HFFc6 (cell line): ENCODE measurements at places on chromosomes 5 and 9.
A peak's percentile ranks its signal among the peaks of the same experiment; 100 is the strongest.

GRCh38 chr9:109349421-109349846, 28.6 kb upstream of the EPB41L4B start:
- DNase-seq = peak; percentile 91

- DNase-seq = no peak
Measured at GRCh38 chr9:73640971-73641370, 489.3 kb downstream of the ANXA1 start.

DNA sequence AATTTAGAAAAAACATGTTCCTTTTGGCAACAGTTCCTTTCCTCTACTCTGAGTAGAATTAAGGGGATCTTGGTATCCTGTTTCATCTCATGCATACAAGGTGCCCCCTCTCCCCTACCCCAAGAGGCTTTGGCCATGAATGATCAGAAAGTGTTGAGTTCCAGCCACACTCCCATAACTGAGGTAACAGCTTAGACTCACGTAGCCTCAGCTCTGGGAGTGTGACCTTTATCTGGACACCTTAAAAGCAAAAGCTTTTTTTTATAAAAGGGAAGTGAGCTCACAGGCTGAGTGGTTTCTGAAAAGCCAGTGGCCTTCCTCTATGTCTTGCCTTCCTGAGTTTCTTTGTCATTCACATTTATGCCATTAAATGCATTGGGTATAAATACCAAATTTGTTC, 900 bp upstream of the HAVCR2 start:
- no peak for DNase-seq

GRCh38 chr9:16105168-16106020, 552.6 kb downstream of the CCDC171 start:
- DNase-seq = no peak

DNA sequence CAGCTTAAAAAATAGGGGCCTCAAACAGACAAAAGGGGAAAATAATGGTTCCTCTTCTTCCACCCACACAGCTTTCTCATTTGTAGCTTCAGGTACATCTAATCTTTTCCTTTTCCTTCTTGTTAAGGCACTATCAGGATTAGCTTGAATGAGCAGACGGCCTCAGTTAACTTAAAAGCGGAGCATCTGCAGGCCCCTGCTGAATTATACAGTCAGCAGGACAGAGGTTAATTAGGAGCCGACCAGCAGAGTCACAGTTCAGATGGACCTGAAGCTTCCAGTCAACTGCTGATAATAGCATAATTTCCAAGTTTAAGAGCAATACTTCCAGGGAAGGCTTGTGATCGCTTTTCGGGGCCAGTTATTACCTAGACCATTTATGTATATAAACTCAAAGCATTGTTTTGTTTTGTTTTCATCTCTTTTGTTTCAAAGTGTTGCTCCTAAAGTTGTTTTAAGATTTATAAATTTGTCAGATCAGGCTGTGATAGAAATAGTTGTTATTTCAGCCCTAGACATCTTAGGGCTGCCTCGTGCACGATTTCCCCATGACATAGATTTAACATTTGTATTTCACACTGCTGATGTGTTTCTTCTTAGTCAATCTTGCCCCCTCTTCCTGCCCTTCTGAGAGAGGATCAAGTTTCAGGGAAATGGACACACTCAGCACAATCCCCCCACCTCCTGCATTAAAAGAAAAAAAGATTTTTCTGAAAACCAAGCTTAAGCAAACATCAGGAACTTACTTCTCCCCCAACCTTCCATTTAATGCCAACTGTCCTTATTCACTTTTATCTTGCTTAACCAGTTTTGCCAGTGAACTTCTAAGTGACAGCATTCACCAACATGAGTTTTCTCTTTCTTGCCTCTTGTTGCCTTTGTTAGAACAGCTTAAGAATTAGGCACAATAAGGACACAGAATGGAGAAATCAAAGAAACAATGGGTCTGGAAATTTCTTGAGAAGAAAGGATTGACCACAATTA, 449.8 kb downstream of the ARHGEF28 start:
- no peak for DNase-seq

GRCh38 chr5:65102371-65102975, 333.7 kb downstream of the CWC27 start:
- no peak for DNase-seq

DNA sequence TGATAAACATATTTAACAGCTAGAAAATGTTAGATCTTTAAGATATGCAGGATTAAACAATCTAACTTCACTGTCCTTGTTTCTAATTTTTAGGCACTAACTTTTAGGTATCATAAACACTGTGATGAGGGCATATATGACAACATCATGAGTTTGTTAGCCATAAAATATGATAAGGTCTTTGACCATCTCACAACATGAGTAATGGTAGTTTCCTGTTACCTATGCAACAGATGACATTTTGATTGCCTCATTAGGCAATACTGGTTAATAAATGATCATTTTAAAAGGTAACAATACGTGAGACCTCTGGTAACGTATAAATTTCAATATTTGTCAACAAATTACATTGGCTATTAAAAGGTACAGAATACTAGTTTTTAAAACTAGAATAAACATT, 613.5 kb downstream of the PDE4D start:
- no peak for DNase-seq

DNA sequence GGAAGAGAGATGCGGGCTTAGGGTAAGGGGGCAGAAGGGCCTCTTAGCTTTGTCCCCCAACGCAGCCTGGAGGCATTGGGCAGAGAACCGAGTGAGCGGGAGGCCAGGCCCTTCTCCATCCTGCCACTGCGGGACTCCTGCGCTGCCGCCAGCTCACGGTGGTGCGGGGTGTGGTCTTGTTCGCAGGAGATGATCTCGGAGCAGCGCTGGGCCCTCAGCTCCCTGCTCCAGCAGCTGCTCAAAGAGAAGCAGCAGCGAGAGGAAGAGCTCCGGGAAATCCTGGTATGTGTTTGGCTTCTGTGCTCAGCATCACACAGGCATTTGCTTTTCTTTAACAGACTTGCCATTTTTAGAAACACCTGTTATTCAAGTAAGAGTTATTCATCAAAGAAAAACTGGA, 41.3 kb downstream of the LRSAM1 start:
- no peak for DNase-seq

GRCh38 chr9:20405616-20406015, 216.7 kb downstream of the MLLT3 start:
- DNase-seq = no peak

- DNase-seq = no peak
Measured at GRCh38 chr9:93962017-93962416, 6.9 kb upstream of the BARX1 start.

- peak; percentile 67 for DNase-seq
Measured at GRCh38 chr5:53037141-53037859, 48.1 kb downstream of the ITGA2 start.

DNA sequence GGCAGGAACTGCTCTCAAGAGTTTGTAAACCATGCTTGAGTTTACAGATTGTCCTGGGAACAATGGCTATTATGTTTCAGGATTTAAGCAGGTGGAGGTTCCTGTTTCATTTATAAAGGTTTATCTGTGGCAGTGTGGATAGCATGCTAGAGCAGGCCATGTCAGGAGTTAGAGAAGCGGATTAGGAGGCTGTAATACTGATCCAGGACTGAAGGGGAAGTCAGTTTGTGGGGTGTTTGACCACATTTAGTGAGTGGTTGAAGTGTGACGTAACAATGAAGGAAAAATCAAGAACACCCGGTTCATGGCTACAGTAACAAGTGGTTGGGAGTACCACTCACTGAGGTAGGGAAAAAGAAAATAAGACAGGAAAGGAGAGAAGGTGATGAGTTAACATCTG, 299.0 kb downstream of the TLR4 start:
- DNase-seq = no peak

DNA sequence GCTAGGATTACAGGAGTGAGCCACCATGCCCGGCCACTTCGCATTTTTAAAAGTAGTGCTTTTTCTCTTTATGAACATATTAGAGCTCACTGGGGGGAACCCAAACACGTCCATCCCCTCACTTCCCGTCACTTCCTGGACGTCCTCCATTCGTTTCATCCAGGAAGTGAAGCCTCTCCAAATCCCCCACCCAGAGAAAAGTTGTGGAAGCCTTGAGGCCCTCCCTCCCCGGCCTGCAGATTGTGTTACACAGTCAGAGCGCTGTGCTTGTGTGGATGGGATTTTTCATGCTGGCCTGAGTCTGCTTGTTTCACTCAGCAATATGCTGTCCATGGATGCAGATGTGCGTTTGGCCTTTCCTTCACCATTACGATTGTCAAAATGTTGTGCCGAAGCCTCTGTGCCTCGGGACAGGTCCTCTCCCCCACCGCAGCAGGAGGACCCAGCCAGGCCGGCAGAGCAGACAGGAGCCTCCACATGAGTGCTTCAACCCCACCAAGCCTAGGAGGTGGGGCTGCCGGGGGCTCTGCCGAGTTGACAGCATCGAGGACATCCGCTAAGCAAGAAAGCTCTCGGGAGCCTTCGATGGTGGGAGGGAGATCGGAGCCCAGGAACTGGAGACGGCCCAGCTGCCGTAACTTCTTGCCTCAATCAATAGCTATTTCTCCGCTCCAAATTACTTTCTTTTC, 121.6 kb upstream of the PPP1R26 start:
- no peak for DNase-seq

DNA sequence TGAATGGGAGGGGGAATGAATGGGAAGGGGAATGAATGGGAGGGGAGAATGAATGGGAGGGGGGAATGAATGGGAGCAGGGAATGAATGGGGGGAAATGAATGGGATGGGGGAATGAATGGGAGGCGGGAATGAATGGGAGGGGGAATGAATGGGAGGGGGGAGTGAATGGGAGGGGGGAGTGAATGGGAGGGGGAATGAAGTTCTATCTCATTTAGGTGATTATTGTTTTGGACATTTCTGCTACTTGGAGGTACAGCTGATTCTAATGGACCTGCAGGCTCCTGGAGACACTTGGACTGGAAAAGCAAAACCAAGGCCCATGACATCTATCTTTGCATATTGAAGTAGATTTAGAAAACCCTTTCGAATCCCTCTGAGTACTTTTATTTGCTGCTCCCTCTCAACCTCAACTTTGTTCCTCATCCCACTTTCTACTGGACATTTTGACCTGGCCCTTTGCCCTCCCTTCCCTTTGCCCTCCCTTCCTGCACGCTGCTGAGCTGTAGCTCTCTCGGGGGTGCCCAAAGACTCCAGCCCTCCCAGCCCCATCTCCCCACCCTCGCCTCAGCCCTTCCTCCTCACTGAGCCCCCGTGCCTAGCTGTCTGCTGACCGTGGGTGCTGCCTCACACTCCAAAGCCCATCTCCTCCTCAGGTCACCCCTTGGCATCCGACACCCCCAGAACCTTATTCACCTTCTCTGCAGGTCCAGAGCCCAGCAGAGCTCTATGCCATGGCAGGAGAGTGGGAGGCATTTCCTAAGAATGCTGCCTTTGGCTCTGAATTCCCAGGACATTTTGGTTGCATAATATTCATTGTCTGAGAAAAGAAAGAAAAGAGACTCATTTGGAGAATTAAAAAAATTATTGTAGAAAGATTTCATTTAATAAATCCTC, 19.9 kb upstream of the LPCAT1 start:
- DNase-seq = no peak
